ENCODE measurements at places on chromosomes 1 and 21.

GRCh38 chr1:181189691-181190363 is 101.3 kb downstream of the IER5 start:
- peak; percentile 61 for DNase-seq

DNA sequence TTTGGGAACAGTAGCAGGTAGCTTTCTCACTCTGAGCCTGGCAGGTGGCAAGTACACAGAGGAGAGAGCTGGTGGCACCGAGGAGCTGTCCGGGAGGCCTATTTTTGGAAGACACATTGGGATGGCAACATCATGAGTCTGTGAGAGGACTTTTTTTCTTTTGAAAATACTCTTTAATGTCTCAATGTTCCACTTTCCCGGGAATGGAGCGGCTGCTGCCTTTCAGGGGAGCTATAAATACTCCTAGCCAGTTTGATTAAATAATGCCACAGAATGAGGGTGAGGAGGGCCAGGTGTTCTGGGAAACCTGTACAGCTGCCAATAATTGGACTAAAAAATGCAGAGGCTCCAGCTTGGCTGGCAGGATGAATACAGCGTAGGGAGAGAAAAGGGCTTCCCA is 93.3 kb upstream of the COG2 start:
- DNase-seq = no peak

GRCh38 chr21:36159356-36159921 is 2.8 kb downstream of the DOP1B start:
- DNase-seq = no peak

GRCh38 chr1:234781241-234782065 is 171.5 kb upstream of the IRF2BP2 start:
- peak; percentile 40 for DNase-seq

- no peak for DNase-seq
Observed at GRCh38 chr1:232404981-232405731, 224.8 kb downstream of the SIPA1L2 start.

- DNase-seq = no peak
Observed at GRCh38 chr1:36279110-36279788, 26.9 kb upstream of the SH3D21 start.

- no peak for DNase-seq
Observed at GRCh38 chr1:69643266-69643665, 75.5 kb downstream of the LRRC7 start.

DNA sequence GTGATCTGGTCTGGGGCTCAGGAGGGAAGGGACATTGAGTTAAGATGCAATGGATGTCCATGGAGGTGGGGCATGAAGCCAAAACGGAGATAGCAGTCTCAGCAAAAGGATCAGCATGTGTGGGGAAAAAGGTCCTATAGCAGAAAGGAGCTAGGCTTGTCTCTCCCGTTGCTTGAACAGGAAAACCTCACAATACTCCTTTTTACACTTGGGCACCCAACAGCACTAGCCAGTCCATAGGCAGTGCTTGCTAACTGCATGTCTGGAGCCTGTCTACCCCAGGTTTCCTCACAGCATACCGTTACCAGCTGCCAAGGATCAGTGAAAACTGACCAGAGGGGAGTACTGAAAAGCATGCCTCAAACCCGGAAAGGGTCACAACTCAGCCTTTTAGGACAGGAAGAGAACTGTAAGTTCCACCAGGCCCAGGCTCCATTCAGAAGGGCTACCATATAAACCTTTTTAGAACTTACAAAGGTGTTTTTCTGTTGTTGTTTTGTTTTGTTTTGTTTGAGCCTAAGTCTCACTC is 78.6 kb downstream of the JAK1 start:
- no peak for DNase-seq

- DNase-seq = no peak
Observed at GRCh38 chr1:166763318-166763717, 76.0 kb upstream of the POGK start.

DNA sequence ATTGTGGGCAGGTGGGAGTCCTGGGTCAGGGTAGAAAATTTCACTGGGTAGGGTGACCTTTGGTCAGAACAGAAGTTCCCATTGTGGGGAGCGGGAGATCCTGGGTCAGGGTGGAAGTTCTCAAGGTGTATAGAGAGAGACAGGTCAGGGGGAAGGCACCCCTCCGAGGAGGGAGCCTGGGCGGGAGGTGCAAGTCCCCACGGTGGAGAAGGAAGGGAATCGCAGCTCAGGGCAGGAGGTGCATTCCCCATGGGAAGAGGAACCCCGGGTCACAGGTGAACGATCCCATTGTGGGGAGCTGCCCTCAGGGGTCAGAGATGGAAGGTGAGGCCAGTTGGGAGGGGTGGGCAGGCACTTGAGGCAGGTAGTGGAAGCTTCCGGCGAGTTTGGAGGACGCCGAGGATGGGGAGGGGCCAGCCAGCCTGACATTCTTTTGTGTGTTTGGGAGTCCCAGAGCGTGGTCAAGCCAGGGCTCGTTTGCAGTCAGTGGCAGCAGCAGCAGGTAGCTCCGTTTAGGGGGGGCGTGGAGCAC is 637 bp downstream of the LYPLA2 start:
- DNase-seq = no peak

GRCh38 chr1:210618369-210618768 is 289.7 kb downstream of the HHAT start:
- no peak for DNase-seq

DNA sequence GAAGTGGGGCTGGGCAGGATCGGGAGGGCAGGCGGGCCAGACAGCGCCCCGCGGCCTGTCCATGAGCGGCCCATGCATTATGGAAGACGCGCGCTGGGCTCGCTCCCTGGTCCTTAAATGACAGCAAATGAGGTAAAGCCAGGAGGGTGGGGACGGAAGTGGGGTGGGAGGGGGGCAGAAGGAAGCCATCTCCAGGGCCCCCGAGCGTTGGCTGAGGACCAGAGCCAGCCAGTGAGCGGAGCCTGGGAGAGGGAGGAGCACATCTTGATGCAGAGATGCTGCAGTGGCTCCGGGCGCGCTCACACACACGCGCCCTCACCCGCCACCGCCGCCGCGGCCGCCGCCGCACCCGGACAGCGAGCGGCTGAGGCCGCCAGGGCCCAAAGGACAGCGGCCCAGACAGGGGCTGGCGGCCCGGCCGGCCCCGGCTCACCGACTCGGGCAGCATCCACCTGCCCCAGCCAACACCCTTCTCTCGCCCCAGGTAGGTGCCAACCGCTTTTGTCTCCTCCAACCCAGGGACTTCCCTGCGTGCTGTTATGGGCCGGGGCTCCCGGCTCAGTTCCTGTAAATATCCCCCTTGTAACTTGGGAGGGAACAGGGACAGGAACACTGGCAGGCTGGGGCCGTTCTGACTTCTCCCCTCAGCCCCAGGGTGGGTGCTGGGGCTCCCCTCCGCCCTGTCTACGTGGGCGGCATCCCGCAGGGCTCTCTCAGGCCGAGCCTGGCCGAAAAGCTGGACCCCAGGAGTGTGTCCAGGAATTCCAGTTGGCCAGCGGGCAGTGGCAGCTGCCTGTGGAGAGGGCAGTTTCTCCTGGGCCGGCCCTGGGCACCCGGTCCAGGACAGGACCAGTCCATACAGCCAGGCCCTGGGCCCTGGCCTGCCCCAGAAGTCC is at the start of gene CNTN2:
Gene CNTN2, plus strand, starts transcription at position 302 of the 896 bp plus-strand sequence. CDS start 9,974 bp downstream, outside the sequence.
- DNase-seq = no peak

- DNase-seq = no peak
Observed at GRCh38 chr1:54973205-54973921, 7.1 kb upstream of the TMEM61 start.

DNA sequence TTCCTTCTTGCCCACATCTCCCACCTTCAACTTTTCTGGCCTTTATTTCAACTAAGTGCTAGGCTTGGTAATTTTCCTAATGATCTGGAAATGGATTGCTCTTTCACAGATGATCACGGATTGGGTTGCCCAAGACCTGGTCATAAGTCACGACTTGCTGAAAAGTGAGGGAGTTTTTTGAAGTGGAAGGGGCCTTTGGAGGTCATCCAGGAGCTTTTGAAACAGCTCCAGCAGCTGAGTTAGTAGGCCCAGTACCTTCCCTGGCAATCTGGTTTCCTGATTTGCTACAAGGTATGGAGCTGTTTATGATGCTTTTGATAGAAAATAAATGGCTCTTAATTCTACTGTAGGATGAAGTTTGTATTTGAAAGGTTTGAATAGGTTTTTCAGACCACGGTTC is 20.4 kb downstream of the GREM2 start:
- DNase-seq = no peak

GRCh38 chr1:201266774-201267173 is 16.5 kb upstream of the PKP1 start:
- no peak for DNase-seq

GRCh38 chr1:5580926-5581325 is 411.3 kb downstream of the NPHP4 start:
- no peak for DNase-seq

GRCh38 chr1:150970808-150971582 is 3.6 kb downstream of the CERS2 start:
- no peak for DNase-seq

GRCh38 chr1:220380885-220381284 is 108.6 kb upstream of the RAB3GAP2 start:
- DNase-seq = no peak

- DNase-seq = no peak
Observed at GRCh38 chr1:185241127-185241526, 75.9 kb downstream of the IVNS1ABP start.

DNA sequence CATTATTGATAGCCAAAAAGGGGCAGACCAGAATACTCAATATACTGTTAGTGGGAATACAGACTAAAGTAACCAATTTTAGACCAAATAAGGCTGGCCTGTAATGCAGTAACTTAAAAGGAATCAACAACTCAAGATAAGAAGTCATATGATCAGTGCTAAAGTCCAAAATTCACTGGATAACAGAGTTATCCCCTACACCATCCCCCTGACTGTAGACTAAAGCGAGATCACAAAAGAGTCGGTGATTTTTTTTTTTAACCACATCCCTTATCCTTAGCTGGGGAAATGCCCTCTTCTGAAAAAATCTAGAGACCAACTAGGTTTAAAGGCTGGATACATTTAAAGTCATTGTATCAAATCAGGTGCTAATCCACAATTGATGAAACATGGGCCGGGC is 7.7 kb downstream of the UBR4 start:
- no peak for DNase-seq

DNA sequence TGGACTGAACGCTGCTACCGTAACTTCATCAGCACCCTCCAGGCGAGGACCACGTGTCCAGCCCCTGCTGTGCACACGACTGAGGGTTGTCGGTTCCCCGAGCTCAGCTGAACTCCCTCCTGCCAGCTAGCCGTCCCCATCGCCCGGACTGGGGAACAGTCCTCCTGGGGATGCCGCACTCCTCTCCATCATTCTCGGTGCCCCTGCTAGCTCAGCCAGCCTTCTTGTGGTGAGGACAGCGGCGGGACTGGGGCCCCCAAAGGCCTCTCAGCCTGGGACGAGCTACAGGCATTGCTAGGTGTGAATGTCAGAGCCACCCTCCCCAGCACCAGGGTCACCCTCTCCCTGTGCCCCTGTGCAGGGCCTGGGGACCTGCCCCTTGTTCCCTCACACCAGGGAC is 8.8 kb upstream of the TTC34 start:
- DNase-seq = no peak

DNA sequence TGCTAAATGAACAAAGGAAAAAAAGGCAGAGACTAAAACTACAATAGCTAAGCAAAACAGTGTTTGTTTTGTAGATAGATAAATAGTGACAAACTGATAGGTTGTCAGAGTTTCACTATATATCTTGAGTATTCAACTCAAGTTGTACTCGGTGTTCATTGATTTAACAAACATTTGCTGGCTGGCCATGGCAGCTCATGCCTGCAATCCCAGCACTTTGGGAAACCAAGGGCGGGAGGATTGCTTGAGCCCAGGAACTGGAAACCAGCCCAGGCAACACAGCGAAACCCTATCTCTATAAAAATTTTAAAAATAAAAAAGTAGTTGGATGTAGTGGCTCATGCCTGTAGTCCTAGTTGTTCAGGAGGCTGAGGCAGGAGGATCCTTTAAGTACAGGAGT is 17.3 kb downstream of the C1orf185 start:
- no peak for DNase-seq

DNA sequence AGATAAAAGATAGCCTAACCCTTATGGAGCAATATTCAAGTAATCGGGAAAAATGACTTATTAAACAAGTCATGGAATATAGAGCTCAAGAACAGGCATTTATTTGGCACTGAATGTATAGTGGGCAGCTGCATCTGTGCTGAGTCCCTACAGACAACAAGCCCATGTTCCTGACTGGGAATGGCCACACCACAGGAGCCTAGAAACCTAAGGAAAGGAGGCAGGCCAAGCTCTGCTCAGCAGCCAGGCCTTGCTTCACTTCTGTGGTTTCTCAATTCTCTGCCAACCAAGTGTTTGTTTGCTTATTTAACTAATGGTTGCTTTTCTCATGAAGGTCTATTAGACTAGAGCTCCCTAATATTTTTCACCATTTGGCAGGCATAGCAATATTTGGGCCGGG is 21.5 kb downstream of the AK2 start:
- no peak for DNase-seq

DNA sequence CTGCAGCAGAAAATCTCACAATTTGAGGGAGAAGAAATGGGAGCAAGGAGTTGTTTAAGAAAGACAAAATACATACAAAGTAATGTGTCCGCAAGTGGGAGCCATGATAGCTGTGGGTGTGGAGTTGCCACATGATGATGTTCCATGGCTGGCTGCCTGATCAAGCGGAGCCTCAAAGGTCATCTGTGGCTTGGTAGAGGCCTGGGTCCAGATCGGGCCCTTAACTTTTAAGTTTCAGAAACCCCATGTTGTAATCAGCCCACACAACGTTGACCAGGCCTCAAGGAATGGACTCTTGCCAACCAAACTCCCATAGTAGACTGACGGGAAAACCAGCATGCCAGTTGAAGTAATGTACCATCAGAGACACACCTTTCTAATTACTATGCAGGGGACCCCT is 64.7 kb upstream of the ANGPTL1 start:
- no peak for DNase-seq

DNA sequence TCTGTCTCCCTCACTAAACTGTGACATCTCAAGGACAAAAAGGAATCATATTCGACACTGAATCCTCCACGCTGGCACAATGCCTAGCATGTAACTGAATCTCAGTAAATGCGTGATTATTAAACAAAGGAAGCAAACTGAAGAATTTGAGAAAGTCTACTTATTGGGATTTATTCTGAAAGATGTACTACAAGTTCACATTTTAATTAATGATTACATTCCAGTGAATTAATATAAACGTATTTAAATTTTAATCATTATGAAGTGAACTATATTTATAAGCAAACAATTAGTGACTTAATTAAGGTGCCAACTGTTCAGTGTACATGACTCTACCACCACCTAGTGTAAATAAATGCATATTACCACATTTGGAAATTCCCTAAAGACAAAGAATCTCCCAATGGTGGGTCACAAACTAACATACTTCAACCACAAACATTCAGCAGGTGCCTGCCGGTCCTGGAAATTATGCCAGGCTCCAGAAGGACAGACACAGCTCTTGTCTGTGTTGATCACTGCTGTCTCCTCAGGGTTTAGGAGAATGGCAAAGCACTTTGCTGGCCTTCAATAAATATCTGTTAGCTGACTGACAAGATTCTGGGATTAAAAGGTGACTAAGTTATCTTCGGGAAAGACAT is 56.3 kb downstream of the SMYD3 start:
- DNase-seq = no peak

DNA sequence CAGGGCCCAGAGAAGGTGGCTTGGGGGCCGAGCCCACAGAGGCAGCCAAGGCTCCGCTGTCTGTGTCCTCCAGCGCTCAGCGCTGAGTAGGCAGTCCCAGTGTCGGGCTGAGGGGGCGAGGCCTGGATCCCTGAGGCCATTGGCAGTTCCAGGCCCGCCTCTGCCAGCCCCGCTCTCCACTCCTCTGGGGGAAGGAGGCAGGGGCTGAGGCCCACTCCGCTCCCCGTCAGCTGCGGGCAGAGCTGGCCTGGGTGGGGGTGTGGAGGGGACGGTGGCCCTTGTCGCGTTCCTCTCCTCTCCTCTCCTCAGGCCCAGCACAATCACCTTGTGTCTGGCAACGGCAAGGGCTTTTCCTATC is 132.8 kb downstream of the CASZ1 start:
- no peak for DNase-seq

GRCh38 chr1:97721221-97721620 is 199.6 kb downstream of the DPYD start:
- no peak for DNase-seq
